GM23338 (cell line): ENCODE measurements at places on chromosomes 7 and 10.
A peak's percentile ranks its signal among the peaks of the same experiment; 100 is the strongest.

DNA sequence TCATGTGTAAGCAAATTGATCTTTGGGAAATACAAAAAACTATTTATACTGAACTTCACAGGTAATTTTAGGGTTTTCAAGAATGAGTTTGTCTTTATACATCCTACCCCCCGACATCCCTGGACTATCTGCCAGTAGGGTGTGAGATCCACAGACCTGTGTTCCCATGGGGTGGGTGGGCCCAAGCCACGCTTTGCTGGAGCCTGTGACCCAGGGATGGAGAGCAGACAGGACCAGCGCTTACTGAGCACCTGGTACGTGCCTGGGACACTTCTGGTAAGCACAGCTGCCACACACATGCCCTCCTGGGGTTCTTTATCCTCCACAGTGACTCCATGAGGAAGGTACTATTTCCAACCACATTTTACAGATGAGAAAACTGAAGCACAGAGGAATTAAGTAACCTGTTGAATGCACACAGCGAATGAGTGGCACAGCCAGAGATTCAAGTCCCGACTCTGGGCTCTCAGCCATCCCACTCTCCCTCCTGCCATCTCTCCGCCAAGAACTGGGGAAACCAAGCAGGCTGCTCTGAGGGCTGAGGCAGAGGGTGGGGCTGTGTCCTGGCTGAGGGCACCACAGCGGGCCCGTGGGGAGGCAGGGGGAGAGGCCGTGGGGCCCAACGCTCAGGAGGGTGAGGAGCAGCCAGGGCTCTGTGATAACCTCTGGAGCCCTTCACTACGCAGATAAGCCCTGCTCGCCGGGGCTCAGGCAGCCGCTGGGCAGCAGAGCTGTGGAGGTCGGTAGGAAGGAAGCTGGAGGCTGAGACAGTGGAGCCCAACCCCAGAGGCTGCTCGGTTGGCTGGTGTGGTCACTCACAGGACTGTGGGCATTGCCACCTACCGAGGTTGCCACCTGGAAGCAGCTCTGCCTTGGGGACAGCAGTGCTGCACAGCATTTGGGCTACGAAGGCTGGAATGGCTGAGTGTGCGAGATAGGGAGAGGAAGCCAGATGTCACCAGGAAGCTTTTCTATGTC is 124.2 kb downstream of the ARHGAP22 start:
- DNase-seq = no peak

DNA sequence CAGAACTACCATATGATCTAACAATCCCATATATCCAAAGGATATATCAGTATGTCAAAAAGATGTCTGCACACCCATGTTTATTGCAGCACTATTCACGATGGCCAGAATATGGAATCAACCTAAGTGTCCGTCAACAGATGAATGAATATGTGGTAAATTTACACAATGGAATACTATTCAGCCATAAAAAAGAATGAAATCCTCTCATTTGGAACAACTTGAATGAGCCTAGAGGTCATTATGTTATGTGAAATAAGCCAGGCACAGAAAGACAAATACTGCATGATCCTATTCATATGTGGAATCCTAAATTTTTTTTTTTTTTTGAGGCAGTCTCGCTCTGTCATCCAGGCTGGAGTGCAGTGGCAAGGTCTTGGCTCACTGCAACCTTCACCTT is 6.3 kb upstream of the CFAP70 start:
- no peak for DNase-seq

GRCh38 chr7:151865070-151865670 is 11.7 kb downstream of the PRKAG2 start:
- DNase-seq = no peak

DNA sequence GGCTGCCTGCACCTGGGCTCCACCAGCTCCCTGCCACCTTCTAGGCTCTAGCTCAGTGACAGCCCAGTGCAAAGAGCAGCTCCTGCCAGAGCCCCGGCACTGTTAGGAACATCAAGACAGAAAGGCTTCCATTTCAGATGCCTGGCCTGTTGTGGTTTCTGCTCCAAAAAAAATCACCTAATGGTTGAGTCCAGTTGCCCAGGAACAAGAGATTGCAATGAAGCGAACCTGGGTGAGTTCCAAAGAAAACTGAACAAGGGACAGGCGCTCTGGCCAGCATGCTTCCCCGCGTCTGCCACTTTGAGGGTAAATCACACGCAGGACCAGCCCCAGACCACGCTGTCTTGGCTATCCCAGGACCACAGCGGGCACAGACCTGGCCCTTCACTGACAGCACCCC is 47.0 kb upstream of the RASGEF1A start:
- DNase-seq = no peak

DNA sequence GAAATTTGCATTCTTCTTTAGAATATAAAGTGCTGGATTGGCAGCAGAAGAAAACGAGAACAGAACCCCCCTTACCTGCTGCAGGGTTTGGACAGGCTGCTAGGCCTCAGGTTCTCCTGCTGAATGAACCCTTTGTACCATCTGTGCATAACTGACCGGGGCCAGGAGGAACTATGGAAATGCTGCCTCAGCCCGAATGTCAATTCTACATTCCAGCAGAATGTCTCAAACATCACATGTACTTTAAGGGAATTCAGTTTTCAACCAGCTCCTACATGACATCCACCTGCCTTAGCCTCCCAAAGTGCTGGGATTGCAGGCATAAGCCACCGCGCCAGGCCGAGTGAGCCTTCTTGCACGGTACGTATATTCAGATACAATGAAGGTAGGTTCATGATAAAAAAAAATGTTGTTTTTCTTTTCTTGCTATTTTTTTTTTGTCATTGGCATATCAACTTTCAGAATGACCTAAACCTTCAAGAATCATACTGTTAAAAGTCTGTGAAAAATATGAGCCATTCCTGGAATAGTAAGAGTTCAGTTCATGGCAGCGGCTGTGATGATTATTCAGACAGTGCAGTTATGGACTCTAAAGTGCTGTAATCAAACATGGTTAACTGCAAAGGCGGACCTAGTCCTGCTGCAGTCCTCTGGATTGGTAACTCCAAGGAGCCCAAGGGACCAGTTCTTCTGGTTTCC is 84.4 kb upstream of the TNS3 start:
- DNase-seq = no peak

GRCh38 chr10:125505648-125506047 is 177.3 kb downstream of the TEX36 start:
- DNase-seq = no peak

GRCh38 chr7:32037650-32038198 is 32.5 kb downstream of the PDE1C start:
- DNase-seq = no peak

GRCh38 chr7:92809760-92810573 is 26.4 kb downstream of the CDK6 start:
- peak; percentile 81 for DNase-seq

- no peak for DNase-seq
Measured at GRCh38 chr10:50577681-50578350, 45.9 kb downstream of the SGMS1 start.

DNA sequence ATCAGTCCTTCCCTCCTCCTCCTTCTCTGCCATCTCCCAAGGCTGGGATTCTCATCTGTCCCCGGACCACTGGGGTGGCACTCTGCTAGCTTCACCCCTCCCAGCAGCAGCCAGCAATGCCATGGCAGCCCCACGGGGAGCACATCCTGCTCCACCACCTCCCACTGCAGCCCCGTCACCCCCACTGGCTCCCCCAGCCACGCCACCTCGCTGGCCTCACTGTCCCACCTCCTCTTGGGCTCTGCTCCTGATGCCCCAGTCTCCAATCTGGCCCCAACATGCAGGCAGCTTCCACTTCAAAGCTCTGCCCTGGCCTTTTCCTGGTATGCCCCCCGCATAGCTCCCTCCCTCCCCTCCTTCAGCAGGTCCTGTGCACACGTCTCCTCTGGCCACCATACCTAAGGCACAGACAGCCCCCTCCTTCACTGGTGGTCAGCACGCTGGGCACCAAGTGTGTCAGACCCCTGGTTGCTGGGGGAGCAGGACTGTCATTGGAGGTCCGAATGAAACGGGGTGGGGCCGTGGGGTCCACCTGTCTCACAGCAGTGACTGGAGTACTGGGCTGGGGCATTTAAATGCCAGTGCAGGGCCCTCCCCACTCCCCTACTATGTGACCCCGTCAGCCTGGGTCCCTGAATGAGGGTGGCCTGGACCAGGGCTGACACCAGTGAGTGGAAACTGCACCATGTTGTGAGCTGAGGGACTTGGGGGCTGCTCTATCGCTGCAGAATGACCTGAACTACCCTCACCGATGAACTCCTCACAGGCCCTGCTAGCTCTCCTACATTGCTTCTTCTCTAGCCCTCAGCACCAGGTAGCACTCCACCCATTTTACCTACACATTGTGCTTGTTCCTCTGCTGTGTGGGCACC is 38.7 kb downstream of the RASGEF1A start:
- DNase-seq = no peak

DNA sequence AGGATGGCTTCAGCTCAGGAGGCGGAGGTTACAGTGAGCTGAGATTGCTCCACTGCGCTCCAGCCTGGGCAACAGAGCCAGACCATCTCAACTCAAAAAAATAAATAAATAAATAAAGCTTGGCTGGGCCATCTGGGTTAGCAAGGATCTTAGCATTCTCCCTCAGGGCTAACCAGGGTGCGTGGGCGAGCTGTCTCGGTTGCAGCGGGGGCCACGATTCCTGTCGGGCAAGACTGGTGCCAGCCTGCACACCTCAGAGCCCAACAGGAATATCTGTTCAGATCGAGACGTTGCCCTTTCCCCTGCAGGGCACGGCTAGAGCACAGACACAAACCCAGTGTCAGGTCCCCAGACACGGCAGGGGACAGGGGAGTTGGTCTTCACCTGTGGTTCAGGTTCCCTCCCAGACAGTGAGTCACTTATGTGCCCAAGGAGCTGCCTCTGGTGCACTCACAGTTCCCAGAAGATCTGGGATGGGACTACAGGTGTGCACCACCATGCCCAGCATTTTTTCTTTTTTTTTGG is 75.5 kb upstream of the GTF2I start:
- no peak for DNase-seq

- peak; percentile 76 for DNase-seq
Measured at GRCh38 chr7:93890464-93891068, at the start of gene TFPI2. Gene TFPI2, minus strand, starts transcription at chr7:93890753. Its CDS starts 75 bp downstream, at chr7:93890678.

GRCh38 chr10:102683736-102684135 is 30.5 kb downstream of the ARL3 start:
- DNase-seq = no peak

DNA sequence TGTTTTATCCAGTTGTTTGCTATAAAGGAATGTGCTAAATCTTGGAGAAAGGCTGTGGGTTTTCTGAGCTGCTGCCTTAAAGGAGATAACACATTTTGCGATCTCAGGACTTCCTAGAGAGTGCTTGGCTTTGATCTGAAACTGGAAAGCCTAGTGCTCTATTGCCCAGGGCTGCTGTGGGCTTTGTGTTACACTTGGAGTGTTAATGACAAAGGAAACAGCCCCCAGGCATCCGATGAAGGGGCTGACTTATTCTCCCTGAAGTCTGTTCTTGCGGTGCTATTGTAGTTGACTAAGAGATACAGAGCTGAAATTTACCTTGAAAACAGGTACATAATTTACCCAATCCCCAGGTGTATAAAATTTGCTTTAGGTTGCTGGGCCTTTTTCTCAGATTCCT is 74.5 kb downstream of the SND1 start:
- peak; percentile 55 for DNase-seq

- DNase-seq = peak; percentile 18
Measured at GRCh38 chr7:41700044-41700471, 2.8 kb downstream of the INHBA start.

GRCh38 chr10:12382956-12383531 is 33.7 kb downstream of the CAMK1D start:
- no peak for DNase-seq

- no peak for DNase-seq
Measured at GRCh38 chr10:78589687-78590086, 479.1 kb upstream of the ZMIZ1 start.
